ENCODE measurements at places on chromosomes 11 and 22.

- DNase-seq, result peak; percentile 23
These were observed 18.4 kb downstream of the NEAT1 start for GRCh38 chr11:65440831-65441499.

DNA sequence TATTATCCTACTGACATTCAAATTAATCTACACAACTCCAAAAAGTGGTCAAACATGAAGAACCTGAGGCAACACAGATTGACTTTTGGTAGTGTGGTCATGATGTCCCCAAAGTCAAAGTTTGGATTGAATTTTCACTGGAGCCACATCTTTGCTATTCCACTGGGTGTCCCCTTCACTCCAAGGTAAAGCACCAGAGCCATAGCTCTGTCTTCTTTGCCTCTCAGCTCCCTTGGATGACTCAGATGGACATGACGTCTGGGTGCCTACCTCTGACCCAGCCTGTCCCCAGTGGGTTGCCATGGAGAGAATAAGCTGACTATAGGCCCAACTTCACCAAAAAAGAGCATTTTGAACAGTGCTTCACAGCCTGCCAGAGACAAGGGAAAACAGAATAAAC is 57.4 kb upstream of the ARHGAP42 start:
- no peak for DNase-seq

DNA sequence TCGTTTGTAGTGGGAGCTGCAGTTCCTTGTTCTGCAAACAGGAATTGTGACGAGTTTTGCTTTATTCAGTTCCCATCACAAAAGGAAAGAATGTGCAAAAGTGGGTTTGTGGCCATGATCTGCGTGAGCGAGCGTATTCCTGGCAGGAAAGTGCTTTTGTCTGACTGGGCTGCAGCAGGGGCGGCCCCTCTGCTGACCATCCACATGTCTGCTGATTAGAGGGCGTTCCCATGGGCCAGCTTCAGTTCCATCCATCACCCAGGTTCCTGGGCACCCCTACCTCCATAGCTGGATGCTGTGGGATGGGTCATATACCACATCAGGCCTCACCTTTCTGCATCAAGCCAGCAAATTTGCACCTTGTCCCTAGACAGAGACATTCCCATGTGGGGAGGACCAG is 28.9 kb upstream of the GAL start:
- no peak for DNase-seq

GRCh38 chr11:28835317-28835716 is 727.1 kb downstream of the METTL15 start:
- no peak for DNase-seq

- DNase-seq, result no peak
These were observed 1.4 kb downstream of the USP47 start for GRCh38 chr11:11843211-11843621.

GRCh38 chr11:68257477-68258362 is 14.1 kb downstream of the C11orf24 start:
- DNase-seq, result peak; percentile 80

GRCh38 chr11:67437082-67437808 is at the start of gene PTPRCAP:
TSS of gene PTPRCAP (minus strand) at chr11:67437682. CDS start at chr11:67437619, 63 bp downstream.
- DNase-seq, result no peak

- DNase-seq, result no peak
These were observed 607.4 kb downstream of the NTM start for GRCh38 chr11:131977854-131978253.

DNA sequence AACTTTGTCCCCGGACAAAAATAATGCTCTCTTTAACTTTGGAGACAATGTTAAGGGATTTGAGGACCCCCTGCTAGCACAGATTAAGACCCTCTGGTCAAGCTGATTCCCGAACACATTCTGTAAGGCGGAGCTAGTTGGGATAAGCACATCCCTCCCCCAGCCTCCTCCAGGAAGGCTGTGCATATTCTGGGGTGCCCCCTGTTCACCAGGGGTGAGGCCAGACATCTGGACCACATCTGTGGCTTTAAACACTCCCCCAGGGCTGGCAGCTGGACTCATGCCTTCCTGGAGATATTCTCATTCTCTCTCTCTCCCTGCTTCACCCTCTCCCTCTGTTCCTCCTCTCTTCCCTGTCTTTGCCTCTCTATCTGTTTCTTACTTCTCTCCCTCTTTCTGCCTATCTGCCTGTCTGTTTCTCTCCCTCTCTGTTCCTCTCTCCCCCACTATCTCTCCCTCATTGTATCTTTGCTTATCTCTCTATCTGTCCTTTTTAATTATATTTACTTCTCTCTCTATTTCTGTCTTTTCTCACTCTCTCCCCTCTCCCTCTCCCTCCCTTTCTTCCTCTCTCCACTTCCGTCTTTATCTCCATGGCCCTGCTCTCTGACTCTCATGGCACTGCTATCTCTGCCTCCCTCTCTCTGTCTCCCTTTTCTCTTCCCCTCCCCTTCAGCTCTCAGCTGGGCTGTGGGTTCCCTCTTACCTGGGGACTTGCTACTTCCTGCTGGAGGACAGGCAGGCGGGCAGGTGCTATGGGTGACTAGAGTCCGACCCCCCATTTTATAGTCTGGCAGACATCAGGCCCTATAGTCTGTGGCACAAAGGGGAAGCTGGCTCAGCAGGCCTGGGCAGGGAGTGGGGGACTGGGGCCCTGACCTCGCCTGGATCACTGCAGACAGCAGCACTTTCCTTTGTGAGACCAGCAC is at the start of gene CRYBB1:
TSS of gene CRYBB1 (minus strand) at position 757 of the 929 bp plus-strand sequence. CDS start 1,708 bp downstream, outside the sequence.
- DNase-seq, result no peak

- DNase-seq, result no peak
These were observed 69.9 kb downstream of the PTPRJ start for GRCh38 chr11:48050304-48050703.

- no peak for DNase-seq
These were observed 53.3 kb upstream of the SYN3 start for GRCh38 chr22:33111491-33111890.

GRCh38 chr22:17882727-17883126 is 108.5 kb upstream of the BID start:
- no peak for DNase-seq

DNA sequence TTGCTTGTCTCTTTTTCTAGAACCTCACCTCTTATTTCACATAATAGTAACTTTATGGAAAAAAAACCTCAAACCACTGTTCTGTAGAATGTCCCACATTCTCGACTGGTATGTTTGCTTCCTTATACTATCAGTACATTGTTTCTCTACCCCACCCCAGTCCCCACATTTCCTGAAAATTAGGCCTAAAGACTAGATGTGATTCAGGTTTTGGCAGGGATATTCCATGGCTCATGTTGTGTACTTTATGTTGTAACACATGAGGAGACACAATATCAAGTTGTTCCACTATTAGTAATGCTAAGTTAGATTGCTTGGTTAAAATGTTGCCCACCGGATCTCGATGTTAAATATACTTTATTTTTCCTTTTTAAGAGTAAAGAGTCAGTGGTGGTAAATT is 34.7 kb downstream of the DDIAS start:
- DNase-seq, result no peak

DNA sequence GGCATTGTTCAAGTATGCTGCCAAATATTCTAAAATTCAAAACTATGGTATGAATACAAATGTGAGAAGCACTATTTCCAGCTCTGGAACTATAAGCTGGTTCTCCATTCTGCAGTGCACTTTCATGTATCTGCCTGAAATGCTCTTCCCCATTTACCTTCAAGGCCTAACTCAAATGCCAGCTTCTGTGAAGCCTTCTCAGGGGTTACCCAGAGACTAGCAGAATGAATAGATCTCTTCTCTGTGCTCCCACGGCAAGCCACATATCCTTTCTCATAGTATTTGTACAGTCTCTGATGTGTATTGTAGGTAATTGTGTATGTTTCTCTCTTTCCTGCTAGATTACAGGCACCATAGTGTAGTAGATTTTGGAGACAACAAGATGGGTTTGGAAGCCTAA is 4.1 kb downstream of the HOATZ start:
- DNase-seq, result no peak

GRCh38 chr22:43203471-43203981 is 16.6 kb upstream of the TTLL12 start:
- no peak for DNase-seq

DNA sequence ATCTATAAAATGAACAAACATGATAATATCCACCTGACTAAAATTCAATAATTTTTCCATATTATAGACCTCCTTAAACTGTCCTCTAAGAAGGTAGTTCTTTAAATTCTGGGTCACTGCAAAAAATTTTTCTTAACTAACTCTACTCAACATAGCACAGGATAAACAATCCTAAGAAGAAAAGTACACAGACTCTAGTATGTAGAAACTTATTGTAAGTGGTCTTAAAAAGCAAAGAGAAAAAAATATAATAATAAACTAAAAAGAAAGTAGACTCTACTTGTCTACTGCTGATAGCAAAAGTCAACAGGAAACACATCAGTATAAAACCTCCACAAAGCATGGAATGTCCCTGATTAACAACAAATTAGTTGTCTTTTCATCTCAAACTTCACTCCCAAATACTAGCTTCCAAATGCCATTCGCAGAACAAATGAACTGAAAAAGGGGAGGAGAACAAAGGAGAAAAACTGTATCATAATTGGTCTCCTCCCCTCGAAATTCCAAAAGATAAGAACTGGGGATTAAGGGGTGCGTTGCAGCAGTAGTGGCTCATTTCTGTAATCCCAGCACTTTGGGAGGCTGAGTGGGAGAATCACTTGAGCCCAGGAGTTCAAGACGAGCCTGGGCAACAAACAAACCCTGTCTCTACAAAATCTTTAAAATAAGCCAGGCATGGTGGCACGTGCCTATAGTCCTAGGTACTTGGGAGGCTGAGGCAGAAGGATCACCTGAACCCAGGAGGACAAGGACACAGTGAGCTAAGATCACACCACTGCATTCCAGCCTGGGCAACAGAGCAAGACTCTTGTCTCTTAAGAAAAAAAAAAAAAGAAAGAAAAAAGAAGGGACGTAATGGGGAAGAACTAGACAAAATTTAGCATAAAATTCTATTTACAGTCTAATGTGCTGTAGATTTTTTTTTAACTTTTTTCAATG is 6.5 kb downstream of the FCHSD2 start:
- DNase-seq, result no peak

GRCh38 chr11:126633330-126633729 is 277.8 kb downstream of the ST3GAL4 start:
- DNase-seq, result no peak

DNA sequence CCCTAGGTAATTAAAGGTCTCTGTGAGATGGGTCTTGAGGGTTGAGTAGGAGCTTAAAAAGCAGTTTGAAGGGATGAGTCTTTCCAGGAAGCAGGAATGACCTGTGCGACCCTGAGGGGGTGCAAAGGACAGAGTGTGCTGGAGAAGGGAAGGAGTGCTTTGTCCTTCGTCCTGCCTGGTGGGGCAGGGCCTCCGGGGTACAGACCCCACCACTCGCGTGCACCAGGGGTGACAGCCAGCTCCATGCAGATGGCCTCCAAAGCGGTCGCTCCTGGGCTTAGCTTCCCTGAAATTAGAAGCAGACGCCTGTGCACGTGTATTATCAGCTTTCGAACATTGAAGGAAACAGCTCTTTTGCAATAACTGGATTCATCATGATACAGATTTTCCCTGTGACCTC is 959.8 kb downstream of the BRD1 start:
- DNase-seq, result no peak

GRCh38 chr22:17678817-17679385 is 40.3 kb downstream of the BCL2L13 start:
- no peak for DNase-seq

GRCh38 chr11:1072821-1073231 is 1.8 kb upstream of the MUC2 start:
- no peak for DNase-seq

Measured in GM04504 (cell line).